ENCODE measurements at places on chromosomes 12 and 14.
A peak's percentile ranks its signal among the peaks of the same experiment; 100 is the strongest.

GRCh38 chr12:118102609-118103008 lies 1.2 kb downstream of the VSIG10 start:
- no peak for DNase-seq

DNA sequence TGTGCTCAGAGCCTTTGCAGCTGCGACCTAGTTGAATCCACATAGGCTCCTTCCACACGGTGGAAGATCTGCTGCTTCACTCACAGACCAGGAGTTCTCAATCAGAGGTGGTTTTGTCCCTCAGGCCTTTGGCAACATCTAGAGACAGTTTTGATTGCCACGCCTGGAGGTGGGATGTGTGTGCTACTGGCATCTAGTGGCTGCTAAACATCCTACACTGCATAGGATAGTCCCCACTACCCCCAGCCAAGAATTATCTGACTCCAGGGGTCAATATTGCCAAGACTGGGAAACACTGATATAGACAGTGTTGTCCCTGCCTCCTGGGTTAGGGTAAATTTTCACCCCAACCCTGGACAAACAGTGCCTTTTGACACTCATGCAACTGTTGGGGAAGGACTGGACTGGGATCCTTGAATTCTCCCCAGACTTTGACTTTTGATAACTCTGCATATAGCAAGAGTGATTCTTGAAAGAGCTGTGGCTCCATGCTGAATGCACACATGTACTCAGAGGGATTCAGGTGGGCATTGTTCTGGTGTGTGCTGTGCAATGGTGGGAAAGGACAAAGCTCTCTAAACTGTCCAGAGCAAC lies 39.8 kb downstream of the BAZ2A start:
- DNase-seq = no peak

- DNase-seq = no peak
Measured at GRCh38 chr12:69986114-69986513, 161.1 kb downstream of the MYRFL start.

- peak; percentile 45 for DNase-seq
Measured at GRCh38 chr14:89856871-89857345, 97.6 kb downstream of the EFCAB11 start.

Measured in fibroblast of upper back skin (primary cell).